ENCODE measurements at places on chromosomes 4 and X.

- no peak for DNase-seq
These were observed 189.7 kb upstream of the SLIT2 start for GRCh38 chr4:20062054-20062453.

GRCh38 chrX:24842486-24842885 is 148.8 kb downstream of the POLA1 start:
- no peak for DNase-seq

DNA sequence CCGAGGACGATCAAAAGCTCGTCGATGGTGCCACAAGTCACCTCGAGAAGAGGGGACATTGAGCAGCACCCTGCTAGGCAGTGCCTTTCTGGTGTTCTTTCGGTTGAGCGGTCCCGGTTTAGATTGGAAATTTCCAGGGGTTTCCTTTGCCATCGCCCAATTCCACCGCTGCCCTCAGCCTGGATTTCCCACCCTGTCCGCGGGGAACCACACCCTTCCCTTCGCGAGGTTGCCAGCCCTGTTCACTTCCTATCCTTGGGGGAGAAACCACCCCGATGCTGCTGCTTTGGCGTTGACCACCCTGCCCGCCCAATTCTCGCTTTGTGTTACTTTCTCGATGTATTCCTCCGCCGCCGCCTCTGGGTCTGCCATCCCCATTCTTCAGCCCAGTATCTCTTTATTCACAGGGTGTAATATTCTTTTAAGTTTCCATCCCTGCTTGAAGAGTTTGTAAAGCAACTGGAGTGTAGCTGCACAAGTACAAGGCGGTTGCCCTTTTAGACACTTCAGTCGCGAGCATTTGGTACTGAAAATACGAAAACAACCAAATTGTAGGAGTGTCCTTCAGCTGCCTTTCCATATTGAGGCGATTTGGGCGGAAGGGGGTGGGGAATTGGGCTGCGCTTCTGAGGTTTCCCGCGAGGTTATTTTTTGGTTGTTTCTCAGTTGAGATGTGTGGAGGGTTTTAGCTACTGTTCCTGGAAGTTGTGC is 1.1 kb downstream of the OGT start:
- DNase-seq: no peak

DNA sequence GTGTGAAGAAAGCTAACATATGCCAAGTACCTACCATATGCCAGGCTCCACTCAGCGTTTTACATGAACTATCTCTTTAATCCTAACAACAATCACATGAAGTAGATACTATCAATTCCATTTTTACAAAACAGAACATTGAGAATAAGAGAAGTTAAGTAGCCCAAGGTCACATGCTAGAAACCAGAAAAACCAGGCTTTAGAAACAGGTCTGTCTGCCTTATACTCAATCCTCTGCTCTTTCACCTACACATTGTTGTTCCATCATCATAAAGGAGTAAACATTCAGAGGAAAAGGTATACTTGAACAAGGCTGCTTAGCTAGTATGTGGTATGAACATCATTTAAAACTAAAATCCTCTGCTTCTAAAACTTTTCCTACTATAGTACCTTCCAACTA is 42.1 kb downstream of the WDFY3 start:
- DNase-seq: no peak

Measured in fibroblast of skin of left biceps (primary cell).